Stimulated activated CD8-positive, alpha-beta memory T cell treated with anti-CD3 and anti-CD28 coated beads, Interleukin-4, amount 100 ng/mL, for 4 hours (primary cell): ENCODE measurements at places on chromosomes 4 and X.

GRCh38 chr4:144583658-144584057 is 62.3 kb upstream of the HHIP start:
- no peak for DNase-seq

DNA sequence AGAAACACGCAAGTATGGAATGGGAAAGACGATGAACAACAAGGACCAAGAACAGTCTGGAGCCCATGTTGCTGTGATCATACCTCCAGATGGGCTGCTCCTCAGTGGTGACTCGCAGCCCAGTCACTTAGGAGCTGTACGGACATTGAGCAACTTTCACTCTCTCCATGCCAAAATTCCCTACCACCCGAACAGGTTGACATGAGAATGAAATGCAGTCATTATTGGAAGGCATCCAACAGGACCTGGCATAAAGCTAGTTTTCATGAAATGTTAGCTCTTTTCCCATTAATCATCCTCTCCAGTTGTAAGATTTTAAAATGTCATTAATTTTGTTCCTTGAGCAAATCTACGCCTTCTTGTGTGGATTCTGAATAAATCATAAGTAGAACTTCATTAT is 82.7 kb upstream of the GPM6B start:
- no peak for DNase-seq

DNA sequence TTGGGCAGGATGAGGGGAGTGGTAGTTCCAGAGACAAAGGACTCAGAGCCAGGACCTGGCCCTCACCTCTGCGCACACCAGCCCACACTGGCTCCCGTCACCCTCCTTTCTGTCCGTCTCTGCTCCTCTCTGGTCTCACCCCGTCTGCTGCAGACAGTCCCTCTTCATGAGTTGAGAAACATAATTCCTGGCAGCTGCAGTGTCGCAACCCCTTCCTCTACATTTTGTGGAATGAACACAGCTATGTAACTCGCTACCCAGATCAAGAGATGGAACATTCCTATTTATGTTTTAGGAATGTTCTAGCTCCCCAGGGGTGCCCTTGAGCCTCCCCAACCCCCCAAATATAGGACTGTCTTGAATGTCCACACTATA is 59.3 kb downstream of the SHROOM2 start:
- DNase-seq: no peak

GRCh38 chr4:14874990-14875389 is 127.3 kb upstream of the CPEB2 start:
- no peak for DNase-seq

DNA sequence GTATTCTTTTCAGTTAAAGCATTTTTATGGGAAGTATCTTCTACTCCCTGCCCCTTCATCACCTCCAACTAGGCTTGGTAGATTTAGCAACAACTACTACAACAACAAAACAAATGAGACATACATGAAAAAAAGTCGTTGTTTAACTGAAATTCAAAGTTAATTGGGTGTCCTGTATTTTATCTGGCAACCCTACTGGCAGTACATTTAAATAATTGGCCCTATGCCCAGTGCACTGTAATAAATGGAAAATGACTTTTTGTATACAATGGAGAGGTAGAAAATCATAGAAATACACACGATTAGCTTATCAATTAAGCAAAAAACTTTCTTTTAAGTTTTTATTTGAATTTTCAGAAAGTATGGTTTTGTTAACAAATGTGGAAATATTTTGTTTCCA is 21.4 kb upstream of the CLGN start:
- DNase-seq: no peak
